Trophoblast cell (in vitro differentiated cells and primary cell): ENCODE measurements at places on chromosomes 13 and 19.

GRCh38 chr13:70173598-70173959, 65.3 kb upstream of the KLHL1 start:
- no peak for DNase-seq

DNA sequence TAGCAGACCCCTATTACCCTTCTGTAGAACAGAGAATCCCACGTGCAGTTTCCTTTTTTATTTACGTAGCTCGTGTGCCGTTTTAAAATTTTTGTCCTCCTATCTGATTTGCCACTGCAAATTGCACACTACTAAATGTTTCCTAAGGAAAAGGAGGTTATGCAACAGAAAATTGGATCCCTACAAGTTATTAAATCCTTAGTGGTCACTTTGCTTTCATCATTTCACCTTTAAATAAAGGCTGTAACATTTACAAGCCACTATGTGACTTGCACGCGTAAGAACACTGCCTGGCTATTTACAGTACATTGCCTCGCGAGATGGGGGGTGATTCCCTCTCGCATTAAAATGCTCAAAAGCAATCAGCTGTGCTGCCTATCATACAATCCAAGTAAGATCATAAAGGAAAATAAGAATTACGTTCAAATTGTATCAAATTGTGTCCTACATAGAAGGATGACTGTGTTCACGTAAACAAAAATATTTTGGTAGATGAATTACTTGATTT, 525.6 kb downstream of the SUCLA2 start:
- no peak for DNase-seq

GRCh38 chr13:50422181-50423148, 407.2 kb downstream of the KCNRG start:
- no peak for DNase-seq

DNA sequence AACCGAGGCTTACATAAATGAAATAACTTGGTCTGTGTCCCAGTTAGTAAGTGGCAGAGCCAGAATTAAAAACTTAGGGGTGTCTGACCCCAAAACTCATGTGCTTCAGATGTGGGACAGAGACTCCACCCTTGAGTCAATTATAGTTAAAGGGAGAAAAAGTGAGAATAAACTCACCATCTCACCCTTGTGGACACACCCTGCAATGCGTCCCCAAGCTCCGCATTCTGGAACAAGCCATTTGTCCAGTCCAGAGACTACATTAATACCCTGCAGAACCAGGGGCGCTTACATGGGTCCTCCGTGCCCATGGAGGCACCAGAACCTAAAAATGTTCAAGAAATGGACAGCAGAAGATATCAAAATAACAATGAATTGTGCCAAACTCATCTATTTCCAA, 207.0 kb upstream of the ZNF507 start:
- DNase-seq = no peak

GRCh38 chr13:46146898-46147297, 35.1 kb downstream of the LCP1 start:
- no peak for DNase-seq

DNA sequence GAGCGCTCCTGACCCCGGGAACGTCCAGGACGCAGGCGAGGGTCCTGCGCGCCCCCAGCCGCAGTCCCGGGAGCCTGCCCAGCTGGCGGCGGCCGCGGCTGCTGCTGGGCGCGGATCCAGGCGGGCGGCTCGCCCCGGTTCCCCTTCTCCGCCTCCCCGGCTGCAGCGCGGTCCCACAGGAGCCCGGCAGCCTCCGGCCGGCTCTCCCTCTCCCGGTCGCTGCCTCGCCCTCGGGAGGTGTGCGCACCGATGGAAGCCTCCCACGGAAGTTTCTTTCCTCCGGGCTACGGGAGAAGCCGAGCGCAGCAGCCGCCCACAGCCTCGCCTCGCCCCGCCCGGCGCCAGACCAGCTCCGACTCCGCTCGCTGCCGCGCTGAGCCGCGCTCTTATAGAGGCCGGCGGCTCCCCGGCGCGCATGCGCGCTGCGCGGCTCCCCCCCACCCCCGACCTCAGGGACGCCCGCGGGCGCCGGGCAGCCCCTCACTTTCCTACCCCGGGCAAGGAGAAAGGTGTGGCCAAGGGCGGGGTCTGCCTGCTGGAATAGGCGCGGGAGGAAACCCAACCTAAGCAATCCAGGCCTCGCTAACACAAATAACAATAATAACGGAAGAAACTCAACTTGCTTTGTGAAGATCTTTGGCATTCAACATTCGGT, at the start of gene SHISA2:
SHISA2 (minus strand) TSS at position 360 of the 655 bp plus-strand sequence. CDS start 1,041 bp downstream, outside the sequence.
- DNase-seq = no peak

GRCh38 chr13:51501592-51502152, 48.8 kb upstream of the INTS6 start:
- no peak for DNase-seq

DNA sequence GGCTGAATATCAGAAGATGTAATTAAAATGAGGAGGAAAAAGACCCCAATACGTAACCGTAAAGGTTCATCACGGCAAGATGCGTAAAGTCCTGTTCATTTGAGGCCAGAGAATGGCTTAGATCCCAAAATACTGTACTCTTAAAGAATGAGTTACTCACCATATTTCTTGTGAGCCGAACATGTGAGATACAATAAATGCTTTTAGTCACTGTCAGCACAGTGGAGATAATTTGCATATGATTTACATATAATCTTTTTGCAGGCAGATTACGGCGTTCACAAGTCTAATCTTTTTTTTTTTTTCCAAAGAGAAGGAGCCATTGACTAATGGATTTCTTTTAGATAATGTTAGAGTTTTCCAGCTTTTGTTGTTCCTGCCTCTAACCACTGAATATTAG, 28.4 kb downstream of the AMER2 start:
- DNase-seq = no peak

GRCh38 chr19:15390814-15391213, 11.2 kb upstream of the AKAP8 start:
- no peak for DNase-seq

GRCh38 chr19:19074196-19074882, 10.5 kb downstream of the SLC25A42 start:
- DNase-seq = no peak

- DNase-seq = peak; percentile 81
Measured at GRCh38 chr19:21474671-21475181, 30.7 kb upstream of the ZNF429 start.

DNA sequence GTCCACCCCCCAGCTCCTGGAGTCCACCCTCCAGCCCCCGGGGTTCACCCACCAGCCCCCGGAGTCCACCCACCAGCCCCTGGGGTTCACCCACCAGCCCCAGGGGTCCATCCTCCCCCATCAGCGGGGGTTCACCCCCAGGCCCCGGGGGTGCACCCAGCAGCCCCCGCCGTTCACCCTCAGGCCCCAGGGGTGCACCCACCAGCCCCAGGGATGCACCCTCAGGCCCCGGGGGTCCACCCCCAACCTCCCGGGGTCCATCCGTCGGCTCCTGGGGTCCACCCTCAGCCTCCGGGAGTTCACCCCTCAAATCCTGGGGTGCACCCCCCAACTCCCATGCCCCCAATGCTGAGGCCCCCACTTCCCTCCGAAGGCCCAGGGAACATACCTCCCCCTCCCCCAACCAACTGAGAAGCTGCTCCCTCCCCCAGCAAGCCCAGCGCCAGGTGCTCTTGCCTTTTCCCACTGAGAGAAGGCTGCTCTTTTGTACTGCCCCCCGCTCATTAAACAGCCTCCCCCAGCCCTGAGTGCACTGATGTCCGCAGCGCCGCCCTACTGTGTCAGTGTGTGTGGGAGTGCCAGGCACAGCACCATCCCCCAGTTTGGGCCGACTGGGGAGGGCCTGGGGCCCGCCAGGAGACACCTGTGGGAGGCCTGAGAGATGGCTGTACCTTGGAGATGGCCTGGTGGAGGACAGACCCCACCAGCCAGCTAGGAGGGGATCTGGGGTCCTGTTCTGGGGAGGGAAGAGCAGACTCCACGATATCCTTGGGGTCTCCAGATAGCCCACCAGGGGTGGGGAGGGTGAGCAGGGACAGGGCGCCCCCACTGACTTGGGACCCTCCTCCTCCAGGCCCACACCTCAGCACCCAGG, 750 bp upstream of the AMH start:
- DNase-seq = no peak

GRCh38 chr13:38417727-38418126, 68.1 kb downstream of the UFM1 start:
- DNase-seq = no peak

- DNase-seq = no peak
Measured at GRCh38 chr13:94710065-94710781, 2.1 kb downstream of the SOX21 start.

GRCh38 chr19:43735957-43736356, 18.8 kb downstream of the SMG9 start:
- no peak for DNase-seq

- DNase-seq = no peak
Measured at GRCh38 chr13:44278166-44278565, 95.5 kb upstream of the SERP2 start.

GRCh38 chr13:42170029-42170428, 101.9 kb upstream of the AKAP11 start:
- DNase-seq = no peak

DNA sequence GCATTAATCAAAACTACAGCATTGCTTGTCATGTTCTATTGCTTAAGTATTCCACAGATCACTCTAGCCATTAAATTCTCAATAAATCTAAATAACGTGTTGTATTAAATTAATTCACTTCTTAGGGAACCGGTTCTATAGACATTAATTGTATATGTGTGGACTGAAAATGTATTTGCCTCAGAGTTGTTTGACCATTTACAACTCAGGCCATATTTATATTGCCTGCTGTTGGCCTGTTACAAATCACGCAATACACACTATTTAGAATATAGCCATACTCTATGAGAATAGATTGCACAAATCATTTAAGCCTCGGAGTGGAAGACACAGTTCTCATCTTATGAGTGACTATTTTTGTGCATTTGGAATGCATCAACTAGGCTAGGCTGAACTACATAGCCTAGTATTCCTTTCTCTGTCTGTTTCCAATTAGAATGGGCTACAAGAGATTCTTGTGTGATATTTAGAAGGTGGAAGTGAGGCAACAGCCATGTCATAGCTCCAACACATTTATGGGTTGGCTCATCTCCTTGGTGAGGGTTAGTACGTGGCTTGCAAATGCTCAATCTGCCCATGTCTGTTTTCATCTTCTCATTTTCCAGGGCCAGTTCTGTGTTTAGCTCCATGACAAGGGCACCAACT, 1116.1 kb downstream of the PCDH9 start:
- no peak for DNase-seq

- no peak for DNase-seq
Measured at GRCh38 chr13:49370371-49370770, 73.5 kb downstream of the CAB39L start.

DNA sequence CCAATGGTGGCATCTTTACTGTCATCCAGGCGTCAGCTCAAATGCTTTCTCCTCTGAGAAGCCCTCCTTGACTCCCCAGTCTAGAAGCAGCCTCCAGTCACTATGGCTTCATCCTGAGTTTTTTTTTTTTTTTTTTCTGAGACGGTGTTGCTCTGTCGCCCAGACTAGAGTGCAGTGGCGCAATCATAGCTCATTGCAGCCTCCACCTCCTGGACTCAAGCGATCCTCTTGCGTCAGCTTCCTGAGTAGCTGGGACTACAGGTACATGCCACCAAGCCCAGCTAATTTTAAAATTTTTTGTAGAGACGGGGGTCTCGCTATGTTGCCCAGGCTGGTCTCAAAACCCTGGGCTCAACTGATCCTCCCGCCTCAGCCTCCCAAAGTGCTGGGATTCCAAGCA, 4.2 kb downstream of the NRTN start:
- DNase-seq = no peak

GRCh38 chr13:72113076-72113475, 246.1 kb upstream of the DACH1 start:
- no peak for DNase-seq

- DNase-seq = no peak
Measured at GRCh38 chr13:99434258-99434788, 66.9 kb upstream of the TM9SF2 start.

DNA sequence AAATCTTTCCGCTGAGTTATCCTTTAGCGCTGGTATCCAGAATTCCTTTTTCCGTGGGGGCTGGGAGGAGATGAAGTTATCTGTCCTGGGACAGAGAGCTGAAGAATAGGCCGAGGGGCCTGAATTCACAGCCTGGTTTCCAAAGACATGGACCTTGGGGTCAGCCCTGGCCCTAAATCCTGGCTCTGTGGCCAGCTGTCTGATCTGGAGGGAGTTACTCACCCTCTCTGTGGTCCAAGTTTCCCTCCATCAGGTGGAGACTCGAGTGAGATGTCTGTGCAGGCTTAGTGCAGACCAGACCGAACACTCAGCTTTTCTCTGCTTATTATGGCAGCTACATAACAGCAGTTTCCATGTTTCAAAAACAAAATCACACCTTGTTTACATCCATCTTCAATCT, 59.6 kb downstream of the CDADC1 start:
- no peak for DNase-seq

GRCh38 chr13:113117911-113118260, 4.7 kb upstream of the F10 start:
- no peak for DNase-seq
